ENCODE measurements at places on chromosomes 2 and 18. TPM values are rescaled to one million over a fixed set of nuclear protein-coding genes. Genes with fewer than 3 reads are reported as not detected.

The ELOA2 gene
- 8.0 TPM for polyA plus RNA-seq

The HOXD3 gene
- polyA plus RNA-seq = 2.7 TPM

The GALNT14 gene
- 6.9 TPM for polyA plus RNA-seq

The PGAP1 gene
- 6.7 TPM for polyA plus RNA-seq

The ZCCHC2 gene
- polyA plus RNA-seq = 51.6 TPM

The SCLY gene
- 24.6 TPM for polyA plus RNA-seq

The KIF1A gene
- 33.5 TPM for polyA plus RNA-seq

The SLC4A5 gene
- 40.3 TPM for polyA plus RNA-seq

The DUSP19 gene
- 4.5 TPM for polyA plus RNA-seq

The PRKAG3 gene
- polyA plus RNA-seq = 0.40 TPM

The TDRD15 gene
- polyA plus RNA-seq = 4.1 TPM

The ITGB6 gene
- polyA plus RNA-seq = 0.18 TPM

The RNF152 gene
- polyA plus RNA-seq = 2.3 TPM

The ZSWIM2 gene
- polyA plus RNA-seq = 11.2 TPM

The MYO5B gene
- 31.8 TPM for polyA plus RNA-seq

The PIKFYVE gene
- polyA plus RNA-seq = 29.0 TPM

The SLC30A3 gene
- polyA plus RNA-seq = 111 TPM

The SERPINB13 gene
- not detected for polyA plus RNA-seq

The TLX2 gene
- 1.1 TPM for polyA plus RNA-seq

The INHBB gene
- polyA plus RNA-seq = 46.1 TPM

The TWIST2 gene
- polyA plus RNA-seq = 5.0 TPM

The HAAO gene
- polyA plus RNA-seq = 6.0 TPM

The SLC23A3 gene
- 0.42 TPM for polyA plus RNA-seq

The MAP3K19 gene
- 15.1 TPM for polyA plus RNA-seq

The GTF3C2 gene
- polyA plus RNA-seq = 55.1 TPM

The KRTCAP3 gene
- 5.1 TPM for polyA plus RNA-seq

The LYG1 gene
- polyA plus RNA-seq = 2.9 TPM

The CCL20 gene
- polyA plus RNA-seq = 0.99 TPM

The L3MBTL4 gene
- 26.6 TPM for polyA plus RNA-seq

The CEBPZ gene
- polyA plus RNA-seq = 29.5 TPM

The TMEM37 gene
- 9.0 TPM for polyA plus RNA-seq

The UGT1A1 gene
- 0.34 TPM for polyA plus RNA-seq

The SETBP1 gene
- 6.2 TPM for polyA plus RNA-seq

The TEKT4 gene
- polyA plus RNA-seq = 25.3 TPM

The ANKRD30B gene
- 10.5 TPM for polyA plus RNA-seq

The FOXI3 gene
- 0.84 TPM for polyA plus RNA-seq

The TRIM43 gene
- 0.34 TPM for polyA plus RNA-seq

The FRZB gene
- polyA plus RNA-seq = 21.3 TPM

Measured in testis (tissue), 5 donors.